ENCODE measurements at places on chromosomes 3 and 15. TPM values are rescaled to one million over a fixed set of nuclear protein-coding genes. Genes with fewer than 3 reads are reported as not detected.

The GYG1 gene
- 45.6 TPM for total RNA-seq

The LRTM1 gene
- total RNA-seq: not detected

The CLDN11 gene
- 11.7 TPM for total RNA-seq

The RTP1 gene
- not detected for total RNA-seq

The FOXB1 gene
- total RNA-seq: not detected

GRCh38 chr3:70517124-70517890 is 204.9 kb upstream of the MDFIC2 start:
- no peak for DNase-seq

- DNase-seq: no peak
Measured at GRCh38 chr3:15181511-15181910, 24.5 kb upstream of the CAPN7 start.

DNA sequence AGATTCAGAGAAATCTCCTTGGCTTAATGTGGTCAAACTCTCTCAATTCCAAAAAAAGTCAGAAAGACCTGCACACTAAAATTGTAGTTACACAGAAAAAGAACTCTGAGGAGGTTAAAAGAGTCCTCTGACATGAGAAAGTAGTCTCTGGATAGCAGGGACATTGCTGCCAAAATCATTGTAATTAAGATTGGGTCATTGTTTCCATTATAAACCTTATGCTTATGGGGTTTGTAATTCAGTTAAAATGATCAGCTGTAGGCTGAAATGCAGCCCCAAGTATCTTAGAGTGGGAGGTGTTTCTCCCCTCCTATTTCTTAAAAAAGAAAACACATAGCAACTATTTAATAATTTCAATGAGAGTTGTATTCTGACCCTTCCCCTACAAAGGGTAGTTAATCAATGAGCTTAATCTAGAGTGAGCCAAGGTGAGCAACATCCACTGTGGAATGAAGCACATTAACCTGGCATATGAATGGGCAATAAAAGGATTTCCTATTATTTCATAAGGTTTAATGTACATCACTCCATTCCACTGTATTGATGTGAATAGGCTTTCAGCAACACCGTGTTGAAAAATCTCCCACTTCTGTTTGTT is 406.9 kb downstream of the TIGIT start:
- no peak for DNase-seq

DNA sequence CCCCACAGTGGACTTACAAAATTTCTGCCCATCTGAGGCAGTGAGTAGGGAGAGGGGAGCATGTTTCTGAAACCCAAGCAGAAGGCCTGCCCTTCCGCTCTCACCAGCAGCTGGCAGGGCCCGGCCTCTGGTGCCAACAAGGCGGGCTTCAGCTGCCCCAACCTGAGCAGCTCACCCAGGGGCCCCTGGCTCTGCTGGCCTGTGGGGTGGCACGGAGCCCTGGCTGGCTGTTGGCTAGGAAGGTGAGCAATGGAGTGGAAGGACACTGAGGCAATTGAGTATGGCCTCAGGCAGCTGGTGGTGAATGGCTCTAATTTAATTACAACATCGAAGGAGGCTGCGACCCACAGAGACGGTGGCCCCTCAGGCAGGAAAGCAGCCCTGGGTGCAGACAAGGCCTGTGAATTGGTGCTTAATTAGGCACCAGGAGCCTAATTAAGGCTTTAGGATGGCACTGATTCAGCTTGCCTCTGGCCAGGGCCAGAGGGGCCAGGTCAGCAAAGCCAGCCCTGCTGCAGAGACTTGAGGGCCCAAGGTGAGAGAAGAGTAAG is 60.9 kb downstream of the ST8SIA2 start:
- no peak for DNase-seq

- DNase-seq: no peak
Measured at GRCh38 chr3:167909952-167910351, 174.4 kb downstream of the SERPINI1 start.

GRCh38 chr3:125069452-125069851 is 13.7 kb upstream of the HEG1 start:
- DNase-seq: no peak

DNA sequence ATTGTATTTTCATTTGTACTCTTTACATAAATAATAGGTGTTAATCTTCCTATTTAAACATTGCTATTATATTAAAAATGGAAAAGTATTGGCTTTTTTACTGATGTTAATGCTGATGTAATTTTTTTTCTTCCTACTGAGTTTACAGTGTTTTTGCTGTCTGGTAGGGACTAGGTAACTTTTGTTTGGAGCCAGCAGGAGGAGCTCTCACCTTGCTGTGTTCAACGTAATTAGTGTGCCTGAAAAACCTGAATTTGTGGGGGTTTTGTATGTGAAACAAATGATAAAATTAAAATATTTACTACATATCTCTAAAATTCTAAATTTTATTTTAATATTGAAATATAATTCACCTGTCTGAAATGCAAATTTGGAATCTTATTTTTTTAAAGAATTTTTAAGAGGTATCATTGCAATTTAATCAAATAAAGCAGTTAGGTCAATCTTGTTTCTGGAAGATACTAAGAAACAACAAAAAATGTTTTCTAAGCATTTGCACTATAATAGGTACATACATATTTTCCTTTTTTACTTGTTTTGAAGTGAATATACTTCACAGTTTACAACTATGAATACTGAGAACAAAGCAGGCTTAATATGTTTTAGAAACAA is 48.8 kb downstream of the EPHA6 start:
- DNase-seq: no peak

GRCh38 chr3:54793171-54793570 is 134.7 kb downstream of the LRTM1 start:
- no peak for DNase-seq

- no peak for DNase-seq
Measured at GRCh38 chr3:71389191-71389590, 194.3 kb downstream of the FOXP1 start.

DNA sequence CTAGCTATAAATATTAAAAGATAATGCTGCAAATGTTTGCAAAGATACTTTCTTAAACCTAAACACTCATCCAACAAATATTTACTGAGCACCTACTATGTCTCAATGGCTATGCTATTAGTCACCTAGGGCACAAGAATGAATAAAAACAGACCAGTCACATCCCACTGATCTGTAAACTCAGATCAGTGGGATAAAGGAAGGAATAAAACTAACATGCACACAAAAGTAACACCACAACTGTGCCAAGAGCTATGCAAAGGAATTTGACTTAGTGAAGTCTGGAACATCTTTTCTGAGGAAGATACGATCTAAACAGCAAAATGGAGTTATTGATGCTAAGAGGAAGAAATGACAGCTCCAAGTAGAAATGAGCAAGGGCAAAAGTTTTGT is 56.6 kb downstream of the CBLB start:
- no peak for DNase-seq
